D721Med (cell line): ENCODE measurements at places on chromosomes 3 and 15.

- no peak for DNase-seq
These were observed 424 bp downstream of the HAUS2 start for GRCh38 chr15:42549032-42549491.

DNA sequence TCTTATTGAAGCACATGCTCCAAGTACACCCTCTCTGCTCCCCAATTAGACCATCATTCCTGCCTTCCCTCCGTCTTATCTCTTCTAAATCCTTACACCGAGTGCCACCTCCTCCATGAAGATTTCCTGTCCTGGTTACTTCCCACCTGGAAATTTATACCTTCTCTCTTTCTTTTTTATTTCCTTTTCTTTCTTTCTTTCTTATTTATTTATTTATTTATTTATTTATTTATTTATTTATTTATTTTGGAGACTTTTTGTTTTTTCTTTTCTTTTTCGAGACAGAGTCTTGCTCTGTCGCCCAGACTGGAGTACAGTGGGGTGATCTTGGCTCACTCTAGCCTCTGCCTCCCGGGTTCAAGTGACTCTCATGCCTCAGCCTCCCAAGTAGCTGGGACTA is 45.9 kb upstream of the ABHD2 start:
- DNase-seq, result no peak

DNA sequence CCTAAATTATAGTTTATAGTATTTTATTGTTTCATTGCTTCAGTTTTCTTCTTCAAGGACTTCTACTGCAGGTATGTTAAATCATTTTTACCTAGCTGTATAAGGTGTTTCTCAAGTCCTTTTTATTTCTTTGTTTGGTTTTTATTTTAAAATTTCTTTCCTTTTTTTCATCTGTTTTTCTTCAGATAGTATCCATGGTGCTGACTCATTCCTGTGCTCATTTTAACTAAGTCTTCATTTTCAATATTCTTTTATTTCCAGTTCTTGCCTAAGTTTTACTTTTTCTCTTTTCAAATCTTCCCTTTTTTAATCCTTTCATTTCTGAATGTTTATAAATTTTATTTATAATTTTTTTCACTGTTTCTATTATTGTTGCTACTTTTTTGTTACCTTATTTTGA is 42.3 kb upstream of the STIMATE start:
- DNase-seq, result no peak

DNA sequence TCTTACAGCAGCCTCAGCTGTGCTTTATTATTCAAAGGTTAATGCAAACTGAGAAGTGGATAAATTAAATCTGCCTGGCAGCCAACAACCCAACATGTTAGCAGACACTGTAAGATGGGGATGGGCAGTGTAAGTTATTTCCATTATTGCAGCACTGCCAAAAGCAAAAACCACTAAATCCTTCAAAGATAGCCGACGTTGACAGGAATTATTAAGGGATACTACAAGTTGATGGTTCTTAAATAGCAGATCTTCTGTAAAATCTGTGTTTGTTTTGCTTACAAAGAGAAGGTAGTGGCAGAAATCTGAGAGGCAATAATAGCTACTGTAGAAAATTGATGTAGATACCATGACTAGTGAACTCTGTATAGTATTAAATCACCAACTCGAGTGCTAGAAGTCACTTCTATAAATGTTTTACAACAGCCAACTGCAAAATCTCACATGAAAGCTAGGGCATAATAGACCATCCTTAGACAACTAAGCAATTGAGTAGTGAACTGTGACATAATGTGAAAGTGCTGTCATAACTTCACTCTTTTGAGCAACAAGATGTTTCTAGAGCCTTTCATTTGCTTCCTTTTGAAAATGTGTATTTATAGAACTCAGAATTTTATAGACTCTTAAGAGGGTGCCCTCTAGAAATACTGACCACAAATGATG is 278.6 kb downstream of the UBE2E2 start:
- no peak for DNase-seq

- DNase-seq, result no peak
These were observed 24.6 kb upstream of the ZNF280D start for GRCh38 chr15:56757875-56758274.

GRCh38 chr15:42056934-42057798 is 36.3 kb upstream of the PLA2G4E start:
- peak; percentile 71 for DNase-seq

DNA sequence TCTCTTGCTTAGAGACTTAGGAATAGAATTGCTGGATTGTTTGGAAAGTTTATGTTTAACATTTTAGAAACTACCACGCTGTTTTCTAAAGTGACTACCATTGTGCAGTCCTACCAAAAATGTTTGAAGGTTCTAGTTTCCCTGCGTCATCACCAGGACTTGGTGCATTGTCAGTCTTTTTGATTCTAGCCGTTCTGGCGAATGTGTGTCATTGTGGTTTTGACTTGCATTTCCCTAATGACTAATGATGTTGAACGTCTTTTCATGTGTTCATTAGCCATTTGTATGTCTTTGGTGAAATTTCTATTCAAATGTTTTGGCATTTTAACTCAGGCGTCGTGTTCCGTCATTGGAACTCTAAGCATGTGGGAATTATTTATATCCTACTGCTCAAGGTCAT is 58.0 kb downstream of the CHD2 start:
- DNase-seq, result no peak
